Spinal cord (tissue), 10 donors: ENCODE measurements at places on chromosomes 1 and 21.

DNA sequence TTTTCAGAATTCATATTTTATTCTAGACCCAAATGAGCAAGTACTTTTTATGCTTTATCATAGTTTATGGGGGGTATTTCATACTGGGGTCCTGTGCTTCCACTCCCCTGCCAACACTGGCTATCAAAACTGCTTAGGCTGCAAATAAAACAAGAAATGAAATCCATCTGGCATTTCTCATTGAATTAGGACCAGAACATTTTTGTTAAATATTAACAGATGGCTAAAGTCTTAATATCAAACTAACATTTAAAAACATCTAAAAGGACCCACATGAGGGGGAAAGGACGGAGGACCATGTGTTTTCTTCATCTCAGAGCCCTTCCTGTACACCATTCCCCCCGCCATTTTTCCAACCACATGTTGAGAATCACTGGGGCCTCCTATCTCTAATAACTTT lies 167.5 kb upstream of the C1orf105 start:
- no peaks in the 10 kb centered on the region for H3K36me3 ChIP-seq
- no peak overlapping the region for H3K4me3 ChIP-seq
- no peaks in the 10 kb centered on the region for H3K27me3 ChIP-seq
- no peak overlapping the region for H3K27ac ChIP-seq
- DNase-seq, result no peak

GRCh38 chr1:20899154-20899972 lies 112.3 kb upstream of the HP1BP3 start:
- H3K4me3 ChIP-seq, result no peak overlapping the region
- DNase-seq, result no peak
- no peaks in the 10 kb centered on the region for H3K27me3 ChIP-seq
- H3K4me1 ChIP-seq, result no peaks in the 10 kb centered on the region

GRCh38 chr1:117089996-117090395 lies 29.9 kb downstream of the TTF2 start:
- H3K4me1 ChIP-seq, result no peaks in the 10 kb centered on the region
- H3K27ac ChIP-seq, result no peak overlapping the region
- H3K36me3 ChIP-seq, result no peaks in the 10 kb centered on the region

GRCh38 chr1:117169871-117170596 lies 40.7 kb downstream of the VTCN1 start:
- no peak overlapping the region for H3K27ac ChIP-seq
- H3K27me3 ChIP-seq, result no peaks in the 10 kb centered on the region
- no peak for DNase-seq
- H3K4me3 ChIP-seq, result no peak overlapping the region

GRCh38 chr1:86645851-86646250 lies 58.5 kb upstream of the SH3GLB1 start:
- no peaks in the 10 kb centered on the region for H3K4me1 ChIP-seq
- H3K27ac ChIP-seq, result no peak overlapping the region
- no peak for DNase-seq
- no peaks in the 10 kb centered on the region for H3K27me3 ChIP-seq
- no peak overlapping the region for H3K4me3 ChIP-seq
- H3K36me3 ChIP-seq, result no peaks in the 10 kb centered on the region

DNA sequence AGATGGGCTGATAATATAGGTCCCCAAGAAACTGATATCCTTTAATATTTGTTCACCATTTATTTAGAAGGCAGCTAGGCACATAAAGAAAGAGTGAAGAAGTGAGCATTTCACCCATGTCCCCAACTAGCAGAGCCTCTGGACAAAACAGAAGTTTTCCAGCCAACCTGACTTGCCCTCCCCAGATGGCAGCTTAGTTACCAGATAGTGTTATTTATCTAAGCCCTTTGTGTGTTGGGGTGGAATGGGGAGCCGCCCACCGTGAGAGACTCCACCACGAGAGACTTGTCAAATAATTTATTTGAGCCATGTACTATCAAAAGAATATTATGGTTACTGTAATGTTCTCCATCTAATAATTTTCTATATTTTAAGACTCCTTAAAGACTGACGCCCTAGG lies 54.9 kb upstream of the C1orf198 start:
- H3K4me1 ChIP-seq, result peaks cover 3% of the 10 kb centered on the region
- H3K27ac ChIP-seq, result no peak overlapping the region
- H3K4me3 ChIP-seq, result no peak overlapping the region
- DNase-seq, result no peak
- no peaks in the 10 kb centered on the region for H3K27me3 ChIP-seq
